Panc1 (cell line): ENCODE measurements at places on chromosomes 6 and 20. TPM values are rescaled to one million over a fixed set of nuclear protein-coding genes. Genes with fewer than 3 reads are reported as not detected.

COL11A2 gene
- total RNA-seq: 0.57 TPM

- no peaks in the 10 kb centered on the region for H3K27me3 ChIP-seq
- H3K4me1 ChIP-seq: no peaks in the 10 kb centered on the region
- H3K27ac ChIP-seq: no peak overlapping the region
- no peak for DNase-seq
- no peak overlapping the region for H3K4me3 ChIP-seq
- H3K36me3 ChIP-seq: no peaks in the 10 kb centered on the region
Measured at GRCh38 chr6:90209527-90209926, 87.1 kb downstream of the BACH2 start.

- H3K4me3 ChIP-seq: no peak overlapping the region
- H3K36me3 ChIP-seq: no peaks in the 10 kb centered on the region
- DNase-seq: no peak
- H3K4me1 ChIP-seq: no peaks in the 10 kb centered on the region
Measured at GRCh38 chr6:29994826-29995225, 52.5 kb downstream of the HLA-A start.

- H3K27ac ChIP-seq: no peak overlapping the region
- H3K27me3 ChIP-seq: no peaks in the 10 kb centered on the region
Measured at GRCh38 chr6:82917346-82918064, 148.1 kb downstream of the UBE3D start.

- no peaks in the 10 kb centered on the region for H3K27me3 ChIP-seq
- H3K4me1 ChIP-seq: no peaks in the 10 kb centered on the region
- H3K27ac ChIP-seq: no peak overlapping the region
Measured at GRCh38 chr20:40325006-40325568, 363.9 kb downstream of the MAFB start.
